ENCODE measurements at places on chromosomes 7 and 10.
A peak's percentile ranks its signal among the peaks of the same experiment; 100 is the strongest.

- peak; percentile 36 for DNase-seq
These were observed 117.0 kb upstream of the ARID5B start for GRCh38 chr10:61784354-61785133.

DNA sequence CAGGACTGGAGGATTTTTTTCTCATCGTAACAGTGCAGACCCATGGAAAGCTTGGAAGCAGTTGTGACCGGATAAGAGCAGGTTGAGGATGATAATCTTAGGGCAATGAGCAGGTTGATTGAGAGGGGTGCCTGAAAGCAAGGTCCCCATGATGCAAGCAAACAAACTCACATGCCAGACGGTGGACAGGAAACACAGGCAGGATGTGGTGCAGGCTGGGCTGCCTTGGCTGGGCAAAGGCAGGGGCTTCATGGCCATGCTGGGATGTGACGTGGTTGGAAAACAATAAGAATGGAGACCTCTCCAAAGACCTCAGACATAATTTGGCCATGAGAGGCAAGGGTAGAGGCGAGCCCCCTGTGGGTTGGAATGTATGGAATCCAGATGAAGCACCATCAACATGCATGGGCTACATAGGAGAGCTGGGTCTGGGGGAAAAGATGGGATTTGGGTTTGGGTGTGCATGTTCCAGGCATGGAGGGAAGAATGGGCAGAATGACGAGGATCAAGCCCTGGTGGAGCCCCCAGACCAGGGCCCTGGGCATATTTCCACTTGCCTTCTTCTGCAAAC lies 58.3 kb downstream of the IKZF1 start:
- no peak for DNase-seq

DNA sequence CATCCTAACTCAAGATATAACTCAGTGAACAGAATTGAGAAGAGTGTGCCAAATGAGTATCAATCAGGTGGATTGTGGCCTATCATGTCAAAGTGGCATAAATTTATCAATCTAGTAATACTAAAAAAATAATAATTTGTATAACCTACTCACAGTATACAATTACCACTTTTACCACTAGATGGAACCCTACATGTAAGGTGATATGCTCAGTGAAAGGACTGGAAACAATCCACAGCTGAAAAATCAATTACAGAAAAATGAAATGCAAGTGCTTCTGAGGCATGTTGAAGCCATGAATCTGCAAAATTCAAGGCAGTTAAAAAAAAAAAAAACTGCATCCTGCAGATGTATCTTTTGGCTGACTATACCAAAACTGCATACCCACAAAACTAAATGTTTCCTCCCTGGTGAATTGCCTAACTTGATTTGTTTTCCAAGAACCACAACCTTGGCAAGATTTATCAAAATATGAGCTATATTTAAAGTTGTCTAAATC lies 13.9 kb downstream of the ARHGAP19 start:
- no peak for DNase-seq

DNA sequence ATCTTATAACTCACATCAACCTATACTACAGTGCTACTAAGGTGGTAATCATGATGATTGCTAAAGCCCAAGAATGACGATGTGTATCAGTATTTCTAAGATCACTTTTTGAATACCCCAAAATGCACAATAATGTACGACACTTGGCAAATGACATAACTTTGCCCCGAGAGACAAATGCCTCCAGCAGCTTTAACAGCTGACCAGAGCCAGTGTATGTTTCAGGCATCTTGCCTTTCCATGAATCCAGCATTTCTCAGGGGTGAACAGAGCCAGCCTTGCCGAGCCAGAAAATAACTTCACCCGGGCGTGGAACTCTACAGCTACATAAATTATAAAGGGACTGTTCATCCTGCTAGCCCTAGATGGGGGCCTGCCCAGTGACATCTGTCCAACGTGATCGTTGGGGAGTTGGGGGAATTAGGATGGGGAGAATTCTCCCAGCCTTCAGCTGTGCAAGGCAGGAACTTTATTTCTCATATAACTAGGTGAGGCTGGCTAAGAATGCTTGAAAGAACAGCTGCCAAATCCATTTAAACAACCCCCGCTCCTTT lies 1.8 kb downstream of the IGFBP3 start:
- no peak for DNase-seq

GRCh38 chr10:97031459-97031858 lies 154.3 kb downstream of the SLIT1 start:
- DNase-seq = no peak

DNA sequence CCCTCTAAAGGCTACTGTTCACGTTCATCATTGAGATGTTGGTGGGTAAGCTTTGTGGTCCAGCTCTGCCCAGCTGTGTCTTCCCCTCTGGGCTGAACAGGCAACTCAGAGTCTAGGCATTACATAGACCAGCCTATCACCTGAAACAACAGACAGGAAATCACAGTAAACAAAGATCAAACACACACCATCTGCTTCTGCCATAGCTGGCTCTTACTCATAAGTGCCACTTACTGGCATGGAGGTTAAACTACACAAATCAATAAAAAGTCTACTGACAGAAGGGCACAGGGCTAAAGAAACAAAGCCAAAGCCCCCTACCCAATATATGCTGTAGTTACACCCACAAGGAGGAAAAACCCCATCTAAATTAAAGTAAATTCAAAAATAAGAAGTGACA lies 35.0 kb downstream of the SEPTIN14 start:
- no peak for DNase-seq

DNA sequence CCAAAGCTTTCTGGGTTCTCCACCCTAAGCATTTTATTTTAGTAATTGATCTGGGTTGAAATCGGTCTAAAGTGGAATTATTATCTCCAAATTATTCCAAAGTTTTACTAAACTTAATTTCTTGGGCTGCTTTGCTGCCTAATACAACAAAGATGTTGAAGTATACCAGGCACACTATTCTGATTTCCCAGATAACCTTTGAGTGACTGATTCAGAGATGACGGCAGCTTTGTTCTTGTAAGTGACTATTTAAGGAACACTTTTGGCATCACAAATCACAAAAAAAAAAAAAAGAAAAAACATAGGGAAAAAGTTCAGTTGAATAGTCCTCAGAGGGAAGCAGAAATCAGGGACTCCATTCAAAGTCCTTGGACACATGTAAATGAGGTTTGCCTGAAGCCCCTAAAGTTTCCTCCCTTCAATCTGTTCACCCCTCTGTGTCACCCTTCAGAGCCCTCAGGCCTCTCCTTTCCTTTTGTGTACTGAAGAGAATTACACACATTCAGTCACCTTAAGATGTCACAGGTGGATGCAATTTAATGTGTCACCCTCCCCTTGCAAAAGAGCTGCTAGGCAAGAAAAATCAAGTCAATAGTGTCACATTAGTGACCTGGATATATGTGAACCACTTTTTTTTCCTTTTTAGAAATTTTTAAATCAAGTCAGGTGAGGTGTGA lies 81.5 kb downstream of the RTKN2 start:
- no peak for DNase-seq

DNA sequence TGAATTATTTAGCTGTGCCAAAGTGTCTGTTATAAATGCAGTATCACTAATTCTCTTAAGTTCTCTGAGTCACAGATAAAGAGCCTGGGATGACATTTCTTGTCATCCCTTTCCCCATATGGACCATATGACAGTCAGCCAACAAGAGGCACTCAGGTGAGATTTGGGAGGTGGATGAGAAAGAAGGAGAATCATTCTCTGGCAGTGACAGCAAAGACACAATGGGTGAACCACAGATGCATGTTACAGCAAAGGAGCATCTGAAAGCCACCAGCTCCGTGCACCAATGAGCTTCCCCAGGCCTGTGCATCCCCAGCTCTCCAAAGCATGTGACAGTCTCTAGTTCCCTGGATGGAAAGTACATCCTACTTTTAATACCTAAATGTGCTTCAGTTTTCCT lies 10.8 kb downstream of the GIMAP6 start:
- no peak for DNase-seq

GRCh38 chr7:69567800-69568199 lies 30.5 kb upstream of the AUTS2 start:
- DNase-seq = no peak

DNA sequence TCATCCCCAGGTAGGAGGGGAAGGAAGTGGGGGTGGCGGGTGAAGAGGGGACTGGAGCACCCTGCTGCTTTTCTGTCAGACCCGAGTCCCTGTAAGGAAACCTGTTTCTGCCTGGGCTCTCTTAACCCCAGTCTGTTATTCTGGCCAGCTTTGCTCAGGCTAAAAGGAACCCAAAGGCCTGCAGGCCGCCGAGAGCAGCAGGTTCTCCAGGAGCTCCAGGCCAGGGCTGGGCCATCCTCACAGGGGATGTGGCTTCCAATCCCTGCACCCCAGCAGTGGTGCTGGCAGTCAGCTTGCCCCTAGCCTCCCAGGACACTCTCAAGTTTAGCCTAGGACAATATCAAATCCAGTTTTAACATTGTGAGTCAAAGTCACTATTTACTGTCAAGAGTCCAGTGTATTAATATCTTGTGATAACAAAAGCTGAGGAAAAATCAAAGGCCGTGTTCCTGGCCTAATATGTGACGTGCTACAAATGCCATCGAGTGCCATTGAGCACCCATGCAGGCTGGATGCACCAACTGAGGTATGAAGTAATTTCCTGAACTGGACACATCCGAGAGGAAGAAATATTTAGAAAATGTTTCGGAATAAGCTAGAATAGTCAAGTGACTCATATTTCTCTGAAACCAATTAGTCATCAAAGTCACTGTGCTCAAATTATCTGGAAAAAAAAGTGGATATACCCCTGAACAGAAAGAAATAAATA lies 7.0 kb downstream of the PKD1L1 start:
- DNase-seq = no peak

- no peak for DNase-seq
These were observed 5.4 kb downstream of the POP7 start for GRCh38 chr7:100711369-100711768.

GRCh38 chr7:37216156-37216852 lies 232.4 kb downstream of the ELMO1 start:
- DNase-seq = no peak

DNA sequence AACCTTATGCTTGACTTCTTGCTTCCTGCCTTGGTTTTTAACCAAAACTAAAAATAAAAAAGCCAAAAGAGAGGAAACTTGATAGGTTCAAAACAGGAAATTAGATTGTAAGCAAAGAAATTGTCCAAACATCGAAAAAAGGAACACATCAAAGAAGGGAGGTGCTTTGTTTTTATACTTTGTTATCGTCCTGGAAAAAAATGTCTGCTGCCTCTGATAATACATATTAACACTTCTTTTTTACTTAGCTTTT lies 286.6 kb upstream of the C7orf33 start:
- no peak for DNase-seq

DNA sequence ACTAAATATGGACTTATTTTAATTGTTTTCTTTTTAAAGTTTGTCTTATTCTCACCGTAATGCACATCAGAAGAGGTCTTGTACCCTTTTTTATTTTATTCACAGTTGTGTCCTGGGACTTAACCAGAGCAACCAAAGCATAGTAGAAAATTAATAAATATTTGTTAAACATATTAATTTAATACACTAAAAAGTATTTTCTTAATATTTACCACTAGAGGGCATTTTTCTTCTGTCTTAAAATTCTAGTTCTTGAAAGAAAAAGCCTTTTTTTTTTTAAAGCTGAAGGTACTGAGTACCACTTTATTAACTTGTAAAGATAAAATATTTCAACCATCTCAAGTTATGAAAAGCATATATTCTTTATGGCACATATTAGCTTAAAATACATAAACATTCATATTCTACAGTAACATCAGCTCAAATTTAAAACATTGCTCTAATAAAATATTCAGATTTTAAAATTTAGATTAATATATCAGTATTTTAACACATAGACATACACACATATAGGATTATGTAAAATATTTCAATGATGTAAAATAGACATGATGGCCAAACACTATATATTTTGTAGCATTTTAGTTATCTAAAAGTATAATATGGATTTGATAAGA lies 260.4 kb downstream of the SEMA3A start:
- DNase-seq = no peak

DNA sequence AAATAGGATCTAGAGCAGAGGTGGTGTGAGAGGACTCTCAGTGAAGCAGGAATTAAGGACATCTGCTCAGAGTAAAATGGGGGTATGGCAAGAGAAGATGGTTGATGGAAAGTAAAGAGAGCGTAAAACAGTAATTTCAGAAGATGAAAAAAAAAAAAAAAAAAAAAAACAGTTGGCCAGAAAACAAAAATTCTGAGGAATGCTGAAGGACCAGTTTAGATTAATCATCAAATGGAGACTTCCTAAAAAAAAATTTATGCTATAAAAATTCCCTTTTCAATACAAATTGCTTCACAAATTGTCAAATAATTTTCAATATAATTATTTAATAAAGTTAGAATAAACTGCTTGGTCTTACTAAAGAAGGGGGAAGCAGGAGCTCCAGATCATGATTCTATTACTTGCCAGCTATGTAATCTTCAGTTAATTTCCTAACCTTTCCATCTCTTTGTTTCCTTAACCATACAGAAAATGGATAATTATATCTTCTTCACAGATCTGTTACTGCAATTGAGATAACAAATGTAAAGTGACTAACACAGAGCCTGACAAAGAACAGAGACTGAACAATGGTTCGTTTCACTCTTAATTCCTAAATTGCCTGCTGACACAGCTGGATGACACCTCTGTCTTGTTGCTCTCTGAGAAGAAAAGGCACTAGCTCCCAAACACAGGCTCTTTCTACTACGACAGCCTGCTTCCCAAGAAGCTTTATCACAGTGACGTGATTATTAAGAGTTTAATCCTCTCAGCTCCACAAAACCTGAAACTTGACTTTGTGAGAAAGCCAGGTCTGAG lies 64.9 kb upstream of the GPR22 start:
- DNase-seq = no peak

GRCh38 chr7:22481726-22482125 lies 18.3 kb downstream of the STEAP1B start:
- DNase-seq = no peak
